ENCODE measurements at places on chromosomes 12 and 14.

DNA sequence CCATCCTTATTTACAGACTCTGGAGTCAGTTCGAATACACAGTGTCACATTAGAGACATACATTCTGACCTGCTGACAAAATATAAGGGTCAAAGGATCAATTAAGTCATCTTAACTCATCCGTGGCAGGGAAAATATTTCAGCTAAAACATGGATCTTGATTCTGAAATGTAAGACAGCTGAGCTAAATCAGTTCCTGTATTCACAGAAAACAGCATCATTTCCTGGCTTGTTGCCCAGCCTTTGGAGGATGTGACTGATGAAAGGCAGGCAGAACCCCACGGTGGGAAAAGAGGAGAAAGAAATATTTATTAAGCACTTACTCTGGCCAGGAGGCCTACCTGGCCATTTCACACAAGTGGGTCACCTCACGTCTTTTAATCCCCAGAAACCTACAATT lies 101.9 kb downstream of the GAS2L3 start:
- no peak for DNase-seq

- no peak for DNase-seq
These were observed 165.2 kb upstream of the OTX2 start for GRCh38 chr14:56975521-56975920.

GRCh38 chr12:4272424-4273272 lies 914 bp upstream of the CCND2 start:
- peak; percentile 52 for DNase-seq

GRCh38 chr12:21507849-21508248 lies 6.3 kb downstream of the GOLT1B start:
- no peak for DNase-seq

- peak; percentile 28 for DNase-seq
These were observed 8.9 kb downstream of the IKZF4 start for GRCh38 chr12:56029666-56030293.

GRCh38 chr12:123064366-123064765 lies 83.9 kb downstream of the ARL6IP4 start:
- no peak for DNase-seq

- DNase-seq, result no peak
These were observed 71.9 kb downstream of the NTF3 start for GRCh38 chr12:5503774-5504173.

Data from effector CD4-positive, alpha-beta T cell (primary cell).